Activated CD4-positive, alpha-beta T cell treated with anti-CD3 and anti-CD28 coated beads for 36 hours (primary cell): ENCODE measurements at places on chromosomes 3 and 15.
A peak's percentile ranks its signal among the peaks of the same experiment; 100 is the strongest.

DNA sequence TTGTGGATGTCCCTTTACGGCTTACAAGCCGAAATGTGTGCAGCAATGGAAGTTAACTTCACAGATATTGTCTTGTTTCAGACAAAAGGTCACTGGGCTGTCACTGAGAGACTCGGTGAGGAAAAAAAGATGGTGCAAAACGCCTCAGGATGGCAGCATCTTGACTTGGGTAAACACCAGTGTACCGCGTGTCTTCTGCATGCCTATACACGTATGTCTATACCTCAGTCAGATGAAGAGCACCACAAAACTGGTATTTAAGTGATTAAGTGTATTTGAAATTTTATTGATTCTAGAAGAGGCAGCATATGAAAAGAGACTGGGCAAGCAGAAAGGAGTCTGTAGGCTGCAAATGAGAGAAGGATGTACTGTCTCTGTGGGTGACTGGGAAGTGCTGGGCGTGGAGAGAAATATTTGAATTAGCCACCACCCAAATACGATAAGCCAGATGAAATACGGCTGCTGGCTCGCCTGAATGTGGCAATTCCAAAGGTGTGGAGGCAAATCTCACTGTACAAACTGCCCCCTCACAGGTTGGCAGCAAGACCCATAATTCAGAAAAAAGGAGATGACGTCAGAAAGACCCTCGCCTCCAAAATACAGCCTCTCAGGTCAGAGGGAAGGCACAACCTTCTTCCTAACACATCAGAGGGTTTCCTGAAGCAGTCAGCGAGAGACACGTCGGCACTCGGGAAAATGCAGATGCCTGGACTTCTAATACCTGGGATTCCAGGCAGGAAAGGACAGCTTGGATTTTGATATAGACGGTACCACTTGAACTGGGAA is 53.4 kb upstream of the NEO1 start:
- no peak for DNase-seq

DNA sequence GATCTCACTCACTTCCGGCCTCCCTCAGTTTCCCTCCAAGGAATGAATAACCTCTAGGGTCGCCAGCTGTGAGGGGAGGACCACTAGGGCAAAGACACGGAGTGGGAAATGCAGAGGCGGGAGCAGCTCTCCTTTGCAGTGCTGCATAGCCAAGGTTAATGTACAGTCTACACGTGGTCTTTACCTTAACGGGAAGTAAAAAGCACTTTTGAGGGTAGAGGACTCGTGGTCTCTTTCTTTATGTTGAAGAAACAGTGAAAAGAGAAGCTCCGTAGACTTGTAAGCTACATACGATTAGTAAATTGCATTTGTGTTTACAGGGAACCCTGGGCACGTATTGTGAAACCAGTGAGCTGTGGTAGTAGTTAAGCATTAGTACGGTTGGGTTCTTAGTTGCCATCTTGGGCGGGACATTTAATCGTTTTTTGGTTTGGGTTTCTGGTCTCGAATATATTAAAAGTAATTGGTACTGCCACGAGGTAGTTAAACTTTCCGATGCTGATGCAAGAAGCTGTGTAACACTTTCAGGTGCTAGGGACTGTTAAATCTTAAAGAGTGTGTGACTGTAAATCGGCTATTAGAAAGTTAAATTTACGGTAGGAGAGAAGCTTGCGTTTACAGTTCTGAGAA is 828 bp downstream of the U2SURP start:
- peak; percentile 37 for DNase-seq

DNA sequence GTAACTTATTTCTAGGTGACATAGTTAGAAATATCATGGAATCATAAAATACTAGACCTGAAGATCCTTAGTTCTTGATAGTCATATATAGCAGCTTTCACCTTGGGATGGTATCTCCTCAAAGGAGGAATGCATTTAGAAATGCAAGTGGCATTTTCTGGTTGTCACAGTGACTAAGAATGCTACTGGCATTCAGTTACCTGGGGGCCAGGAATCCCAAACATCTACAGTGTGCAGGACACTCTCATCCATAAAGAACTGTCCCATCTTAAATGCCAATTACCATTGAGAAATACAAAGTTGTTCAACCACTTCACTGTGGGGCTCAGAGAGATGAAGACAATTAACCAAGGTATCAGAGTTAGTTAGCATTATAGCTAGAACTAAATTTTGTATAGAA is 36.7 kb downstream of the MYH15 start:
- DNase-seq, result no peak

GRCh38 chr3:120177151-120177550 is 82.9 kb upstream of the GSK3B start:
- no peak for DNase-seq

DNA sequence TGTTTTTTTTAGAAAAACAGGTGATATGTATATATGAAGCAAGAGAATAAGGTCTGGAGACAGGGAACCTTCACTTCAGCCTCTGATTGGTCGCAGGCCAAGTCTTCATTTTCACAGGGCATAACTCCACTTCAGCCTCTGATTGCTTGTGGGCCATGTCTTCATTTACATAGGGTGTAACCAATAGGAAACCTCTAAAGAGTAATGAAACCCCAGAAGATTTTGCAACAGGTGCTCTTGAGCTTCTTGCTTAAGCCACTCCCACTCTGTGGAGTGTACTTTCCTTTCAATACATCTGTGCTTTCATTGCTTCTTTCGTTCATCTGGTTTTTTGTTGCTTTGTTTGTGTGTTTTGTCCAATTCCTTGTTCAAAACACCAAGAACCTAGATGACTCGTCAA is 22.6 kb upstream of the SCG3 start:
- DNase-seq, result no peak

DNA sequence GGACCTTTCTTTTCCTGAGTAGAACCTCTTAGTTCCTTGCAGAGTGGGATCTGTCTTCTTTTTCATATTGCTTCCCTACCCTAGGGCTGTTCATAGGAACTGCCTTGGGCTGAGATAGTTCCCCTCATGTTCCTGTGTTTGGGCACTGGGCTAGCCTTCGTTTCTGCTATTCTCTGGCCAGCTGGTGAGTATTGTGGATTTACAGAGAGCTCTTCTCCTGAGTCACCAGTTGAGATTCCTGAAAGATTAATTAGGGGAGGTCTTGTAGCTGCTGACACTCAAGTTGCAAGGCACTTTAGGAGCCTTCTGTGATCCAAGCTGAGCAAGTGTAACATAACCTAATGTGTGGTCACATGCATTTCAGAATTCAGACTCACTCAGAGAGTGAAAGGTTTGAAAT is 30.7 kb downstream of the CHD2 start:
- no peak for DNase-seq

GRCh38 chr3:69379661-69380060 is 6.2 kb downstream of the FRMD4B start:
- no peak for DNase-seq

DNA sequence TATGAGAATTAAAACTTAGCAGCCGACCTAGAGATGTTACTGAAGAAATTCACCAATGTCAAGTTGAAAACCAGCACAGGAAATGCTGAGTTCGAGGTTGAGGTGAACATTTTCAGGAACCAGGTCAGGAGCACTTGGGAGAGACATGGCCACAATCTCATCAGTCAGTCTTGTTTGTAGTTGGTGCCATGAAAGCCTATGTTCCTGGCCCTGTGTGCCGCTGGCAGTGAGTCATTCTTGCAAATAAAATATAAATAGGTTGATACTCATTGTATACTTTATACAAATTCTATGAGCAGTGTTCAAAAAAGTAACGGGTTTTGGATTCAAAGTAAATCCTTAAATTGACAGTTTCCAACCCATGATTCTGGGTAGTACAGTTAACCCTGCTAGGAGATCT is 1.5 kb upstream of the FSIP1 start:
- DNase-seq, result no peak

DNA sequence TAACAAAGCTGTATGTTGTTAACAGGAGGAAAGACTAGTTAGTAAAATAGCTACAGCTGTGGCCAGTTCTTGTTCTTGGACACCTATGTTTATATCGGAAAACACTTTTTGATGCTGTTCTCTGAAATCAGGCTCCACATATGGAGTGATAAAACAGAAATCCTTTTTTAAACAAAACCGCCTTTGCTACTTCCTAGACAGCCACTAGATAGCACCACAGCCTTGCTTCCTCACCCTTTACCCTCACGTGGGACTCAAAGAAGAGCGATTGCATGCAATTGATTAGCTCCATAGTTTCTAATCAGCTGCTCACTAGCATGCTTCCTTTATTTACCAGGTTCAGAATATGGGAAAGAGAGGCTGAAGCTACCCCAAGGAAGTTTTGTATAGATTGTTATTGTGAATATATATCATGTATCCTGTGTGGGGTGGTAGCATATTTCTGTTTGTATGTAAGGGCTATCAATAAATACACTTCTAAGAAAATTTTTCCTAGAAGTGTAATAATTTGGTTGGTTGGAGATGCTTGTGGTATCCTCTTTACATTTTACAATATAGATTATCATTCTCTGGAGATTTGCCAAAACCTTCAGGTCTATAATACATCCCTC is 4.3 kb upstream of the MTFMT start:
- peak; percentile 45 for DNase-seq

DNA sequence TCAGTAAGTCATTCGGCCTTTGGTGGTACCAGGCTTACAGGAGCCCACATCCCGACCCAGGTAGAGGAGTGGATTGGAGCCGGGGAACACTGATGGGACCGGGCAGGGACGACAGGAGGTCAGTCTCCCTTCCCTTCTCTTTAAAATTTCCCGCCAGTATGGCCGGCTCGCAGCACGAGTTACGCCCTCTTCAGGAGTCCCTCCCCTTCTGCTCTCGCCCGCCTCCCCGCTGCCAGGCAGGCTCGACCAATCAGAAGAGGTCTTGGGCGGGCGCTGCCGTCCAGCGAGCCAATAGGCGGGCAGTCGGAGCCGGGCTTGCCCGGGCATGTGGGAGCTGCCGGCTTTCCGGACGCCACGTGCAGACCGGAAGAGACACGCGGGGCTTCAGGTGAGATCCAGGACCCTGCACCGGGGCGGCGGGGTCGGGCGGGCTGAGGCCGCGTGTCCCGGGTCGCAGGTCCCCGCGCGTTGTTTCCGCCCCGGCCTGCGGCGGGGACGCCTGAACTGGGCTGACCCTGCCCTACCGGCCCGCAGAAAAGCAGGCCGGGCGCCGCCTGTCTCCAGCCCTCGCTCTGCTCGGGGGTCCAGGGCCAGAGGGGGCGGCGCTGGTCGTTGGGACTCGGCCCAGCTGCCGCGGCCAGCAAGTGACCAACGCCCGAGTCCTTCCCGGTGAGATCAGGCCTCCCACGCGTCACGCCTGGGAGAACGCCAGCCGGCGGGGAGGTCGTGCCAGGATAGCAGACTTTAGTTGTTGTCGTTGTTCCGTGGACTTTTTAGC is at the start of gene AEN:
AEN (plus strand) TSS at position 346 of the 778 bp plus-strand sequence. CDS start 4,870 bp downstream, outside the sequence.
- peak; percentile 97 for DNase-seq

GRCh38 chr3:177694316-177694715 is 497.0 kb upstream of the TBL1XR1 start:
- no peak for DNase-seq

DNA sequence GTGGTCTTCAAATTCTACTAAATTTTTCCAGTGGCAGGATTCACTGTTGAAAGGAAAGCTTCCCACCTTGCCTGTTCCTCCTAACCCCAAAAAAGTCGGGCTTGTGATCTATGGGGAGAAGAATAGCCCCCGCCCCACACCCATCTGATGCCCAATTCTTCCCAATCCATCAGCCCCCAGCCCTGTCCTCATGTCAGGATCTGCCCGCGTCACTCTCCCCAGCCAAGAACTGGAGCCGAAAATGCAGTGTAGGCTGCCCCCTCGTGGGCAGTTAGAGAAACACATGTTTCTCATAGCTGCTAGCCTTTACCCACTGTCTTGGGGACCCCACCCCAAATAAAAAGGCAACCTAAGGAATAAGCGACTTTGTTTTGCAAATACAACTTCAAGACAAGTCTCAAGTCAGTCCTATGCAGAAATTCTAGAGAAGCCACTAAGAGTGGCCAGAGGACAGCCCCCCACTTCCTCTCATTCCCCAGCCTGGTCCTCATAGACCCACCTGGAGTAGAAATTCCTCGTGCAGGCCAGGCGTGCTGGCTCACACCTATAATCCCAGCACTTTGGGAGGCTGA is 13.0 kb upstream of the CSK start:
- DNase-seq, result peak; percentile 83

- DNase-seq, result no peak
Observed at GRCh38 chr15:88036154-88036839, 220.2 kb downstream of the NTRK3 start.

DNA sequence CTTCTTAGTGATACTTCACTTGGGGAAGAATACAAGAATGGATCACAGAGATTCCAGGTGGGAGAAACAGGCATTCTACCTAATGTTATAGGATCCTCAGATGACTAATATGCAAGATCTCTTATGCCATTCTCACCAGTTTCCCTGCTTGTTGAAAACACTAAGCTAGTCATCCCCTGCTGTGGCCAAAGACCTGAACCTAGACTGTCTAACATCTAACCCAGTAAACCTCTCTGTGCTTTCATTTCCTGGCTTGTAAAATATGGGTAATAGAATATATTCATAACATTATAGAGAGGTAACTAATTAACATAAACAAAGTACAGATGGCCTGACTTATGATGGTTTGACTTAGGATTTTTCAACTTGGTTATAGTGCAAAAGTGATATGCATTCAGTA is 776.3 kb downstream of the TUSC7 start:
- no peak for DNase-seq

DNA sequence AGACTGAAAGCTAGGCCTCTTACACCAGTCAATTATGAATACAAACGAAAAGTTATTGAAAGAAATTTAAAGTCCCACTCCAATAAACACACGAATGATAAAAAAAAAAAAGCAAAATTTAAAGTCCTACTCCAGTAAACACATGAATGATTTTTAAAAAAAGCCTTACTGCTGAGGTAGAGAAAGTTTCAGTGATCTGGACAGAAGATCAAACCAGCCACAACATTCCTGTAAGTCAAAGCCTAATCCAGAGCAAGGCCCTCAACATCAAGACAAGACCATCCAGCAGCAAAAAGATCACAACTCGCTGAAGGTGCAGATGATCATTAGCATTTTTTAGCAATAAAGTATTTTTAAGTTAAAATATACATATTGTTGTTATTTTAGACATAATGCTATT is 95.6 kb upstream of the LIPC start:
- DNase-seq, result no peak

- no peak for DNase-seq
Observed at GRCh38 chr3:114444216-114444615, 150.4 kb downstream of the TIGIT start.
